ENCODE measurements at places on chromosomes 11 and 22. TPM values are rescaled to one million over a fixed set of nuclear protein-coding genes. Genes with fewer than 3 reads are reported as not detected.

DNA sequence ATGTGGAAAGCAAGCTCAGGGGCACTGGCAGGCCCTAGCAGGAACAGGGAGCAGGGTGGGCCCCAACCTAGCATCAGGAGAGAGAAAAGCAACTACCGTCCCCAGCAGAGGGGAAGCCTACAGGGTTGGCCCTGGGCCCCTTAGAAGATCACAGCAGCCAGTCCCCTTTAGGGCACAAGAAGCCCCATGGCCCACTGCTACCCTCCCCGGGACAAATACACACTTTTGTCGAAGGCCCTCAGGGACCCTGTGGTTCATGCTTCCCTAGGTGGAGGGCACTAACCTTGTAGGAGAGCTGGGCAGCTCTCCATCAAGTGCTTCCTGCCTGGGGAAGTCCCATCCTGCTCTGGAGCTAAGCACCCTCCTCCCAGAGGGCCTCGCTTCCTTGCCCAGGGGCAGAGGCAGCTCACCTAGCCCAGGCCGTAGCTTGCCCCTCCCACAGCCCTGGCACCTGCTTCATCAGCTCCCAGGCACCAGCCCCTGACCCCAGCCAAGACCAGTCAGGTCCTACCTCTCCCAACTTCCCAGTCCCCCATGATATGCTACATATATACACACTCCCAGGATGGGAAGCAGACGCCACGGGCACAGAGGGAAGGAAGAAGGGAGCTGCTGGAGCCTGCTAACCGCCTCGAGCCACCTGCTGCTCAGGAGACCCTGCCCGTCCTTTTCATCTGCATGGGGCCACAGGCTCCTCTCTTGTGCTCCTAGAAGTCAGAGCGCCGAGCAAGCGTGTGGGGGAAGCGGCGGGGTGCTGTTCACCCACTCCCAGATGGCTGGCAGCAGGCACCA, 20.1 kb downstream of the SUN2 start:
- peaks cover 17% of the 10 kb centered on the region for H3K36me3 ChIP-seq
- H3K4me3 ChIP-seq: no peak overlapping the region
- H3K27me3 ChIP-seq: peaks cover 7% of the 10 kb centered on the region
- no peak overlapping the region for H3K27ac ChIP-seq
- peaks cover 9% of the 10 kb centered on the region for H3K4me1 ChIP-seq

- H3K27ac ChIP-seq: no peak overlapping the region
- no peak overlapping the region for H3K4me3 ChIP-seq
- no peak for DNase-seq
- peaks cover 12% of the 10 kb centered on the region for H3K4me1 ChIP-seq
Observed at GRCh38 chr11:128285321-128285720, 302.0 kb downstream of the ETS1 start.

DNA sequence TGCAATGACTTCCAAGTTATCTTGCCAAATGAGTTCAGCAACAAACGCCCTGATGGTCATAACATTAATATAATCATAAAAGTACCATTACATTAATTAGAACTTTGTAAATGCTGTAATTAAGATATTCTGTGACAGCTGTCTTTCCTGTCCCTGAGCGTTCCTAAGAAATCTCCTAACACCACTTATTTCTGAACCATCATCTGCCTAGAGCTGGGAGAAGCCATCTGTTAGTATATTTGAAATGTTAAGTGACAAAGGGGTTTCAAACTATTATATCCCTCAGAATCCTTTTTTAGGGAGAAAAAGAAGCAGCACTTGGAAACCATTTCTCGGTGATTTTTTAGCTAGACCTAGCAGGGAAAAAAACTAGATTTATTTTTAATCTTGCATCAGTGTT, 657.5 kb downstream of the FAM181B start:
- no peaks in the 10 kb centered on the region for H3K36me3 ChIP-seq
- no peaks in the 10 kb centered on the region for H3K27me3 ChIP-seq
- no peak overlapping the region for H3K27ac ChIP-seq
- H3K4me1 ChIP-seq: no peaks in the 10 kb centered on the region

- no peak overlapping the region for H3K27ac ChIP-seq
- no peak overlapping the region for H3K4me3 ChIP-seq
- no peak for DNase-seq
- no peaks in the 10 kb centered on the region for H3K4me1 ChIP-seq
- no peaks in the 10 kb centered on the region for H3K36me3 ChIP-seq
- H3K27me3 ChIP-seq: peaks cover 70% of the 10 kb centered on the region
Observed at GRCh38 chr11:61023966-61024295, 52.5 kb downstream of the CD6 start.

GRCh38 chr11:44028401-44028800, 19.4 kb upstream of the ACCSL start:
- H3K27ac ChIP-seq: no peak overlapping the region
- H3K4me3 ChIP-seq: no peak overlapping the region
- H3K4me1 ChIP-seq: peaks cover 45% of the 10 kb centered on the region
- H3K27me3 ChIP-seq: no peaks in the 10 kb centered on the region
- peaks cover 4% of the 10 kb centered on the region for H3K36me3 ChIP-seq
- DNase-seq: no peak

- H3K27ac ChIP-seq: no peak within 1 kb of the TSS
- H3K36me3 ChIP-seq: peaks cover 5% of the 10 kb centered on the region
- H3K4me3 ChIP-seq: no peak within 1 kb of the TSS
- peaks cover 84% of the 10 kb centered on the region for H3K27me3 ChIP-seq
Observed at GRCh38 chr11:122981388-122982264, at the start of gene BSX. Gene BSX, minus strand, starts transcription at chr11:122981834. Its CDS starts 163 bp downstream, at chr11:122981671.

- H3K27ac ChIP-seq: no peak overlapping the region
- H3K4me1 ChIP-seq: peaks cover 33% of the 10 kb centered on the region
- H3K27me3 ChIP-seq: peaks cover 17% of the 10 kb centered on the region
- H3K4me3 ChIP-seq: no peak overlapping the region
- no peak for DNase-seq
Observed at GRCh38 chr11:46342239-46342638, 5.0 kb upstream of the DGKZ start.

- H3K4me1 ChIP-seq: peaks cover 84% of the 10 kb centered on the region
- H3K27ac ChIP-seq: no peak overlapping the region
Observed at GRCh38 chr11:83011333-83012167, 60.1 kb downstream of the RAB30 start.

DNA sequence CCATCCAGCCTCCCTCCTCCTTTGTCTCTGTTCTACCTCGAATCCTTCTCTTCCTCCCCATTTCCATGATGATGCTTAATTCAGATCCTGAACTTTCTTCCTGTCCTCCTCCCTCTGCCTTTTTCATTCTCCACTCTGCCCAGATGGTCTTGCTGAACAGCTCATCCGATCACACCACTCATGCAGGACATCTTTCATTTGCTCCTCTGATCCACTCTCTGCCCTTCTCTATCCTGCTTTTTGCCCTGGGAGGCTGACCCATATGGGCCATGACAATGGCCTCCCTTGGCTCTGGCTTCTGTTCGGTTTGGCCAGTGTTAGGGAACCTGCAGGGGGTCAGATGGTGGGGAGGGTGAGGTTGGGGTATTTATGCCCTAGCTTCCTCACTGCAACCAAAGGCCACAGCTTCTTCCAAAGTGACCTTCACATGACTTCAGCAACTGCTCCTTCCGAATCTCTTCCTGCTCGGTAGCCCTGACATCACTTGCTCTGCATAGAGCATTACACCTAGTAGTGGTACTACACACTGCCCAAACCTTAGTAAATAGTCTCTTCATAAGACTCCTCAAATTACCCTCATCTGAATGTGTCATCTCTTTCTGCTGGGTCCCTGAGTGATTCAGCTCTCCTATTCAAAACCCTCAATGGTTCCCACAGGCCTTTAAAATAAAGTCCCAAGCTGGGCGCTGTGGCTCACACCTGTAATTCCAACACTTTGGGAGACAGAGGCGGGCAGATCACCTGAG, 32.7 kb upstream of the MICAL2 start:
- no peak for DNase-seq
- H3K36me3 ChIP-seq: peaks cover 17% of the 10 kb centered on the region
- peaks cover 80% of the 10 kb centered on the region for H3K4me1 ChIP-seq
- H3K27me3 ChIP-seq: peaks cover 4% of the 10 kb centered on the region

DNA sequence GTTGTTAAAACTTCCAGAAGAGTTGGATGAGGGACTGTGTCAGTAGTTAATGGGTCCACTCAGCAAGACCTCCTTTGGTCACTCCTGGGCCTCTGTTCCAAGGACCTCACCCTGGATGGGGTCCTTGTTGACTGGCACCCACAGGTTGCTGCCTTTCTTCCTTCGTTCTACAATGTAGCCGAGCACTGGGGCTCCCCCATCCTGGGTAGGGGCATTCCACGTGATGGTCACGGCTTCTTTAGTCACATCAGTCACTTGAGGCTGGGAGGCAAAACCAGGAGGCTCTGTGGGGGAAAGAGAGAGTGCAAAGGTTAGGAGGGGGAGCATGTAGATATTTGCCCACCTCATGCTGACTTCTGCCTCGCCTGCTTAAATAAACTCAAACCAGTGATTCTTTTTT, 12.0 kb downstream of the TMEM86A start:
- H3K4me3 ChIP-seq: no peak overlapping the region
- peaks cover 53% of the 10 kb centered on the region for H3K27me3 ChIP-seq
- no peaks in the 10 kb centered on the region for H3K36me3 ChIP-seq
- no peak for DNase-seq

DNA sequence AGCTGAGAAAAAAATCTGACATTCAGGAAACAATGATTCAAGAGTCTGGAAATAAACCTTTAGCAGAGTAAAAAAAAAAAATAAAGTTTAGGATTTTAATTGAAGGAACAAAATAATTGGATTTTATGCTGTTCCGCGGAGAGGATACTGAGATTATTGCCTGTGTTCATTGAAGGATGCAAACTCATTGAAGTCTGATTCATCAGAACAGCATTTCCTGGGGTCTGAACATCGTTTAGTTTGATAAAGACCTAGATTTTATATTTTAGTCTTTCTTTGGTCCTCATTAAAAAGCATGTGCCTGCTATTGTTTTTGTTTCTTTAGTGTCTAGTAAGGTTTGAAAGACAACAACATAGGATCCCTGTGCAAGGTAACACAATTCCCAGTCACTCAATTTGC, 4.5 kb downstream of the TLCD5 start:
- H3K27ac ChIP-seq: peak overlapping the region; percentile 80
- no peak overlapping the region for H3K4me3 ChIP-seq
- H3K36me3 ChIP-seq: peaks cover 31% of the 10 kb centered on the region
- H3K4me1 ChIP-seq: peaks cover 90% of the 10 kb centered on the region

The MS4A15 gene
- not detected for total RNA-seq

All from HFFc6 (cell line).